ENCODE measurements at places on chromosomes 2 and 18.

DNA sequence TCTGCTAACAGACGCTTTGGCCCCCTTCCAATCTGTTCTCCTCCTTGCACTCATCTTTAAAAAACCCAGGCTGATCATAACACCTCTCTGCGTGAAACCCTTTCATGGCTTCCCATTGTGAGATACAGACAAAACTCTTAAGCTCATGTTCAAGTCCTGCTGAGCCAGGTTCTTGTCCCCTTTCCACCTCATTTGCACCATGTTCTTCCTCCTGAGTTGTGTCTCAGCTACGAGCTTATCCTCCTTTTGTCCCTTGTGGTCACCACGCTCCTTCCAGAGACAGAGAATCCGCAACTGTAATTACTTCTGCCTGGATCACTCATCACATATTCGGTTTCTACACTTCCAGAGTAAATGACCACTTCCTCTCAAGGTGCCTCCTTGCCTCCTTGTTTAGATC is 238.8 kb downstream of the ACTR3 start:
- no peak for DNase-seq

DNA sequence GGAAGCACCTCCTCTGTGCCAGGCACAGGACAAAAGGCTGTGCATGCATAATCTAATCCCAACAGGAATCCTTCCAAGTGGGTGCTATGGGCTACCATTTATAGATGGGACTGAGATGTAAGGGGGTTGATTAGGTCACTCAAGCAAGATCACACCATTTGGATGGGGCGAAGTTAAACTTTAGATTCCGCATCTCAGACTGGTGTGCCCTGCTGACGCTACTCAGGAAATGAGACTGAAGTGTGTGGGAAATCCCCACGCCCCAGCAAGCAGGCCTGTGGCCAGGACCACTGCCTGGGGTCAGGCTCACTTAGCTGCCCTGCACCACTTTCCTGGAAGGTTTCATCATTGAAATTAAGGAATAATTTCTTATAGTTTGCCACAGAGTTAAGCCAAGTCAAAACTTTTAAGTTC is 70.5 kb upstream of the PPP1CB start:
- DNase-seq, result peak; percentile 45

- no peak for DNase-seq
These were observed 6.5 kb downstream of the PLEK start for GRCh38 chr2:68371581-68371980.

- DNase-seq, result no peak
These were observed 871.0 kb downstream of the EPHA4 start for GRCh38 chr2:220701115-220701514.

Measured in femur (tissue), 1 donor.